ENCODE measurements at places on chromosomes 12 and 14.

- no peak for DNase-seq
Observed at GRCh38 chr12:76586764-76587395, 27.3 kb upstream of the OSBPL8 start.

DNA sequence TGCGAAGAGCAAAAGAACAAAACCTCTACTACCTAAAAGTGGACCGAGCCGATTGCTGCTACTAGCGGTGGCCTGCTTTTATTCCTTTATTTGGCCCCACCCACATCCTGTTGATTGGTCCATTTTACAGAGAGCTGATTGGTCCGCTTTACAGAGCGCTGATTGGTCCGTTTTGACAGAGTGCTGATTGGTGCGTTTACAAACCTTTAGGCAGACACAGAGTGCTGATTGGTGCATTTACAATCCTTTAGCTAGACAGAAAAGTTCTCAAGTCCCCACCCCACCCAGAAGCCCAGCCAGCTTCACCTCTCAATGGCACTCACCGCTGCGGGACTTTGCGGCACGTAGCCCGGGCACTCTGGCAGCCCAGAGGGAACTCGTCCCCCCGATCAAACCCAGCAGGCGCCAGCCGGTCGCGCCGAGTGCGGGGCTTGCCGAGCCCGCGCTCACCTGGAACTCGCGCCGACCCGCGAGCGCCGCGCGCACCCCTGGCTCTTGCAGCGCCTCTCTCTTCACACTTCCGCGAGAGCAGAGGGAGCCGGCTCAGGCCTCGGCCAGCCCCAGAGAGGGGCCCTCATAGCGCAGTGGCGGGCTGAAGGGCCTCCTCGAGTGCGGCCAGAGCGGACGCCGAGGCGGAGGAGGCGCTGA is 8.7 kb upstream of the FGD4 start:
- no peak for DNase-seq

DNA sequence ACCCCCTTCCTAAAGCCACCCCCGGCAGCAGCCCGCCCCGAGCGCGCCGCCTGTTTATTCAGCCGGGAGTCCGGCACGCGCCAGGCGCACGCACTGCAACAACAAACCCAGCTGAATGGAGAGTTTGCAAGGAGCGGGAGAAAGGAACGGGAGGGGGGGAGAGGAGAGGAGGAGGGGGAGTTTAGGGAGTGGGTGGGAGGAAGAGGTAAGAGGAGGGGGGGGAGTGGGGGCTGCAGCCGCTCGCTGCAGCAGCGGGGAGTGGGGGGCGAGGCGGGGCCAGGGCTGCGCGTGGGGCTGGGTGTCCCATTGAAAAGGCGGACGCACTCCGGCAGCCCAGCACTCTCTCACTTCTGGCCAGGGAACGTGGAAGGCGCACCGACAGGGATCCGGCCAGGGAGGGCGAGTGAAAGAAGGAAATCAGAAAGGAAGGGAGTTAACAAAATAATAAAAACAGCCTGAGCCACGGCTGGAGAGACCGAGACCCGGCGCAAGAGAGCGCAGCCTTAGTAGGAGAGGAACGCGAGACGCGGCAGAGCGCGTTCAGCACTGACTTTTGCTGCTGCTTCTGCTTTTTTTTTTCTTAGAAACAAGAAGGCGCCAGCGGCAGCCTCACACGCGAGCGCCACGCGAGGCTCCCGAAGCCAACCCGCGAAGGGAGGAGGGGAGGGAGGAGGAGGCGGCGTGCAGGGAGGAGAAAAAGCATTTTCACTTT is at the start of gene ASCL1:
Gene ASCL1 (plus strand): TSS at position 336 of the 712 bp plus-strand sequence. CDS start 571 bp downstream, outside the sequence.
- DNase-seq = no peak

DNA sequence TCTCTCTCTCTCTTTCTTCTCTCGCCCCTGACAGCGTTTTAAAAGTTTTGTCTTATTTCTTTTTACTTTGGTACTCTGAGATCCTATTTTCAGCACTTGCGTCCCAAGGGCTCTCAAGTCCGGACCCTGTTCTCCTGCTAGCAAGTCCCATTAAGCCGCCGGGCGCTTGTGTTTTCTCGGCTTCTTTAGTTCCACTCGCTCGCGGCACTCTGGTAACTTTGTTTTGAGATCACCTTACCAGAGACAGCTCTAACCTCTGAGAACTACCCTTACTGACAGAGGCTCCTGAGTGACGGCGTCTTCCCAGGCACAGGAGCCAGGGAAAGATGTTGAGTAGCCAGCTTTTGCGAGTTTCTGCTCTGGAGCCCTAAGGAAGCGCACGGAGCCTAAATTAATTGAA is 2.7 kb upstream of the MYF5 start:
- no peak for DNase-seq

DNA sequence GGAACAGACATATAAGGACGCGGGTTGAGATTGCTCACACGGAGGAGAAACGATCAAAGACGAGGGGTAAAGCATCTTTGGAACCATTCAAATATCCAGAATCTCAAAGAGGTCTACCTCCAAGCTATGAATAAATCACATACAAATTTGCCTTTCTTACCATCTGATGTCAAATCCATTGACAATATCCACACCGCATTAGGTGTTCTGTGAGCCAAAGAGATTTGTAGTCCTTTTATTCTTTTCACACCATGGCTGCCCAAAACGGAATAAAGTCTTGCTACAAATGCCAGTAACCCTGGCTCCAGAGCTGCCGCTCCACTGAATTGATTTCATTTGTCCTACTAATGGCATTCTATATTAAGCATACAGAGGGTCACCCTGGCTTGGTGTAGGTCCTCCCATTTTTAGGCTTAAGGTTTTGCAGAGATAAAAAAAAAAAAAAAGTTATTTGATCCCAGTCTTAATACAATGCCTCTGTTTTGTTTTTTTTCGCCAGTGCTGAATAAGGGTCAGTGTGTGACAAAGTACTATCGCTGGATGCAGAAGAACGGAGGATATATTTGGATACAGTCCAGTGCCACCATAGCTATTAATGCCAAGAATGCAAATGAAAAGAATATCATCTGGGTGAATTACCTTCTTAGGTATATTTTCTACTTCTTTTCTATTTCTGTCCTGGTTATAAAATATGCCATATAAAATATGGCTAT is 157.3 kb downstream of the EGLN3 start:
- no peak for DNase-seq

GRCh38 chr12:63294327-63294632 is 143.3 kb upstream of the AVPR1A start:
- DNase-seq = no peak
